ENCODE measurements at places on chromosomes 1 and 21.
A peak's percentile ranks its signal among the peaks of the same experiment; 100 is the strongest.

DNA sequence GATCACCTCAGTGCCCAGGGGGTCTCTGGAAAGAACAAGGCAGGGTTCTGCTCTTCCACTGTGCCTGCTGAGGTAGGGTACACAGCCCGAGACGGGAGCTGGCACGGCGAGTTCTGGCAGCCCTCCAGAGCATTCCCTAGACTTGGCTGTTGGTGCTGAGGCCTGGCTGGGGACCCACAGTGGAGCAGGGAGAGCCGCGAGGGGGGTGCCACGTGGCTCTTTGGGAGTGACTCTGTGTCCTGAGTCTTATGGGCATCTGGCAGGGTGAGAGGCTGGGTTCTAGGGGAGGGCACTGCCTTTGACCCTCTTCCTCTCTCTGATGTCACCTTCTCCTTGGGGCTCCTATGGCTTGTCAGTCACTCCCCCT is 336.4 kb downstream of the CAMTA1 start:
- DNase-seq: no peak

DNA sequence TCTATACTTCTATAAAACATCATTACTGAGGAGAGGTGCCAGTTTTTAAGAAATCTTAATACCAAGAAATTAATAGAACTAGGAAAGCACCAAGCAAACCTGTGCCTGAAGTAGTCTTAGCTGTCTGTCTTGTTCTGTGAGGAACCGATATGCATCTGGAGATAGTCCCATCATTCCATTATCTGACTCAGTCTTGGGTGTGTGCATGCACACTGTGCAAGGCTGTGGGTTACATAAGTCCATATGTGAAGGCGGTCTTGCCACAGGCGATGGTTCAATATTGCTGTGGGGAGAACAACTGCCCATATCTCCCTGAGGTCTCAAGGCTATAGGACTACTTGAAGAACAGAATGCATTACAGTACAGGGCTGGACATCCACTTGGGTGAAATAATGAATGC is 33.8 kb downstream of the STIL start:
- no peak for DNase-seq

- no peak for DNase-seq
Measured at GRCh38 chr1:38203441-38203840, 156.8 kb upstream of the POU3F1 start.

DNA sequence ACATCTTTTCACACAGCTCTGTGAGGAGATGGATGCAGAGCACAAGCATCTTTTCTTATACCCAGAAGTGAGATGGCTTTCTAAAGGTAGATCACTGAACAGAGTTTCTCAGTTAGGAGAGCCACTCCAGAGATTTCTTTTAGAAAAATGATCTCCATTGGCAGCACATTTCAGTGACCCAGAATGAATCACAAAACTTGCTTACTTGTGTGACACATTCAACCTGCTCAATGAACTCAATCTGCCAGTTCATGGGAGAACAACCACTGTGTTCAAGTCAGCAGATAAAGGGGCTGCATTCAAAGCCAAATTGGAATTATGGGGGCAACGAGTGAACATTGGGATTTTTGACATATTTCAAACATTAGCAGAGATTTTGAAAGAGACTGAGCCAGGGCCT is 78.3 kb downstream of the UCHL5 start:
- DNase-seq: no peak

DNA sequence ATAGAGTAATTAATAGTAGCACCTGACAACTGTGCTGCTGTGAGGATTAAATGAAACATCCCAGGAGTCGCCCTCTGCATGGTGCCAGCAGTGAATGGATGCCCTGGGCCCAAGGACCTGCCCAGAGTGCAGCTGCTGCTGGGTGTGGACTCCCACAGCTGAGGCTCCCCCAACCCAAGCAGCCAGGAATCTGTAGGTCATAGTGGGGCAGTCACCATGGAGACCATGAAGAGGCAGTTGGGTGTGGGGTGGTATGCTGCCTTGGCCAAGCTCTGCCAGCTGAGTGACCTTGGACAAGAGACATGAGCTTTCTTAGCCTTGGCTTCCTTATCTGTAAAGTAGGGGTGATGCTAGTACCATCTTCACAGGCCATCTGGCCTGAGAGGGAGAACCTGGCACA is 9.4 kb downstream of the OLIG2 start:
- DNase-seq: no peak

DNA sequence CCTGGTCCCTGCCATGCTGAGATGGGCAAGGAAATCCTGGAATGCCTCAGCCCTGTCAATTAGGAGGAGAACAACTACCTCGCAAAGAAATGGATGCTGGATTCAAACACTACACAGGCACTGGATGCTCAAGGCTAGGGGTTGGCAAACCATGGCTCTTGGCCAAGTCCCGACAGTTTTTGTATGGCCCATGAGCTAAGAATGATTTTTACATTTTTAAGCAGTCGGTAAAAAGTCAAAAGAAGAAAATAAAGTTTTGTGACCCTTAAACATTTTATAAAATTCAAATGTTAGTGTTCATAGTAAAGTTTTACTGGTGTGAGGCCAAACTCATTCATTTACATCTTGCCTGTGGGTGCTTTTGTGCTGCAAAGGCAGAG is 6.5 kb downstream of the CDK18 start:
- DNase-seq: no peak

DNA sequence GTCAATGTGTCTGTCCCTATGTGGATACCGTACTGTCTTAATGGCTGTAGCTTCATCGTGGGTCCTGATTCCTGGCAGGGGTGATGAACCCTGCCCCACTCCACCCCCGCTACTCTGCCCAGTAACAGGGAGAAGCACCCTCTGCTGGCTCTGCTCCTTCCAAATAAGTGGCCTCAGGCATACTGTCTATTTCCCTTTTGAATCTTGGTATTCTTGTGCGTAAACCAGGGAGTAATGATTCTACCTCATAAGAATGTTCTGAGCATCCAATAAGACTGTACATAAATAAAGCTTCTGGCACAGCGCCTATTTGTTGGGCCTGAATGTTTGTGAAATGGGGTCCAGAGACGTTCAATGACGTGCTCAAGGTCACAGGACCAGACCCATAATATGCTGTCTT is 35.2 kb upstream of the CTPS1 start:
- no peak for DNase-seq

DNA sequence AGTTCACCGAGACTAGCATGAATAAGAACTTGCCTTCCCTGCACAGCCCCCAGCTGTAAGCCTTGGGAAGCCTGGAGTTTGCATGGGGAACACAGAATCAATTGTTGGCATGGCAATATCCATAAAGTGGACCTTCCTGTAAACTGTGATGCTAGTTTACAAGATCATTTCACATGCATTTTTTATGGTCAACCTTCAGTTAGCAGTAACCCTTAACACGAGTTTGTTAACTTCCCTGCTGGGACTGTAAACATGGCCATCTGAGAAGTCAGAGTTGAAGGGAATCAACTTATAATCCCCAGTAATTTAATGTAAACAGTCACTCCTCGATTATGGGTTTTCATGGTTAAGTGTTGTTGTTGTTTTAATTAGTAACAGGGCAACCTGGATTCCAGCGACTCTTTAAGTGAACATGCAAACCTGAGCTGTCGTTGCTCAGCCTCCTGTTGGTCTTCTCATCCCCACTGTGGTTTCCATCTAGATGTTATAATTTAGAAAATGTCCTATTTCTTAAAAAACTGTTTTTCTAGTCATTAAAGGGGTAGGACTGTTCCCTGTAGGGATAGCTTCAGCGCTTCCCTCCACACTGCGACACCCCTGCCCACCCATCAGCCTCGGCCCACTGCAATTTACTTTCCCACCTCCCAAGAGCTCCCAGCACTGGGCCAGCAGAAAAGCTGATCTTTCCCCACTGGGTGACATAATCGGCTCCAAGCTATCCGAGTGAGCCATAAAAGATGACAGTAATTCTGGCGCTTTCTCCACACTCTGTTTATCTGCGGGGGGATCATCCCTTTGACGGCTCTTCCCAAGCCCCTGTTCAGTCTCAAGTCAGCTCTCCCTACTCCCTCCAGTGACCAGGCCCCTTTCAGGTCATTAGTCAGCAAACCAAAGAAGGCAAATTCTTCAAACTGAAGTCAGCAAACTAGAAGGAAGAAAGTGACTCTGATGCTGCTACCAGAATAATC is 107.6 kb upstream of the IPO9 start:
- peak; percentile 83 for DNase-seq

GRCh38 chr1:11505591-11506538 is 26.9 kb downstream of the DISP3 start:
- DNase-seq: no peak

DNA sequence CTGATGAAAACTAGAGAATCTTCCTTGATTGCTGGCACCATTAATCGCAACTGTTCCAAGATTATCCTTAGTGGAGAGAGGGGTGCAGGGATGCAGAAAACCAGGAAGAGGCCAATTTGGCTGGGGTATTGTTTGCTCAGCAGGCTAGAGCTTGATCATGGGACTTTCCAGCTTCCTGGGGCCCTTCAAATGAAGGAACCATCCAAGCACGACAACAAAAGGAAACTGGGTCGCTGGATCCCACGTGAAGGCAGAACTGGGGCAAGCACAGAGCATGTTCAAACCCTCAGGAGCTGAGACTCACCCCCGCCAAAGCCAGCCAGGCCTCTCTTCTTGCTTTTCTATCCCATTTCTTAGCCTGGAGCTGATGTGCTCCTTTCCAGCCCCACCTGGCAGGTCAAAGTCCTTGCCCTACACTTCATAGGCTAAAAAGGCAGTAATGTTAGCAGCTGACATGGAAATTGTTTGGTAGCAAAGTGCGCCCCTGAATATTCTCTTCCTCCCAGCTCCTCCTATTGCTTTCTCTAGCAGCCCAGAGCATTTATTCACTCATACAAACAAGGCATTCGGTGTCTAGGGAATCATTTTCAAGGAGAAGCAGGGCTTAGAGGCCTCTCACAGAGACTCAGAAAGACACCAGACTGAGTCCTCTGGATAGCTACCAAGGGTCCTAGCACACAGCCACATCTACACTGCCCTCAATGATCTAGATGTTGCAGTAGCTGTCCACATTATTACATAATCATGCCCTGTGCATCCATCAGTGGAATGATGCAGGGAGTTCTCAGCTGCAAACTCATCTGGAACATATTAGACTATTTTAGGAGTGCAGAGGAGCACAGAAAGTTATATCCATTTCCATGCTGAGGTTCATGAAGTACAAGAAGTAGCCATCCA is 11.5 kb downstream of the KCNA2 start:
- DNase-seq: no peak

DNA sequence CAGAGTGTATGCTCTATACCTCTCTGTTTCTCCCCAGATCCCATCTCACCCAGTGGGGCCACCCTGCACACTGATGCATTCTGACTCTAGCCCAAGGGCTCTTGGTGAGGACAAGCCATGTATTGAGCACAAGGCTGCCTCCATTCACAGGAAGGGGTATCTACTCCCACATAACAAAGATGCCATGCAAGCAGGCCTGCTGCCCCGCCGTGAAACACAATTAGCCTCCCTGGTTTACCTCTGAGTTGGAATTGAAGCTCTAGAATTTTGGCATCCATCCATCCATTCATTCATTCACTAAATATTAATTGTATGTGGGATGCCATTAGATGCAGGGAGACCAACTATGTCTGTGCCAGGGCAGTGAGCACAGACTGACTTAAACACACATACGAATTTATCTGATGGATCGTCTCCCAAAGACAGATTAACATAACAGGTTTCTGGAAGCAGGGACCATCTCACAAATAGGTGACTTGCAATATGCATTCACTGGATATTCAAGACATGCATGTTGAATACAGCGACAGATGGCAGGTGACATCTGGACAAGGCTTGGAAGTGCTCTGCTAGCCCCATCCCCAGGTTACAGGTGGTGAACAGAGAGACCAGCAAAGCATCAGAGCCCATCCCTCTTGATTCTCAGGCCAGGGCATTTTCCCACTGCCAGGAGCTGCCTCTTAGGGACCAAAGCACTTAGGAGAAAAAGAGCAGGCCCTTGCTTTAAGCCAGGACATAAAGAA is 34.3 kb downstream of the TRABD2B start:
- no peak for DNase-seq

DNA sequence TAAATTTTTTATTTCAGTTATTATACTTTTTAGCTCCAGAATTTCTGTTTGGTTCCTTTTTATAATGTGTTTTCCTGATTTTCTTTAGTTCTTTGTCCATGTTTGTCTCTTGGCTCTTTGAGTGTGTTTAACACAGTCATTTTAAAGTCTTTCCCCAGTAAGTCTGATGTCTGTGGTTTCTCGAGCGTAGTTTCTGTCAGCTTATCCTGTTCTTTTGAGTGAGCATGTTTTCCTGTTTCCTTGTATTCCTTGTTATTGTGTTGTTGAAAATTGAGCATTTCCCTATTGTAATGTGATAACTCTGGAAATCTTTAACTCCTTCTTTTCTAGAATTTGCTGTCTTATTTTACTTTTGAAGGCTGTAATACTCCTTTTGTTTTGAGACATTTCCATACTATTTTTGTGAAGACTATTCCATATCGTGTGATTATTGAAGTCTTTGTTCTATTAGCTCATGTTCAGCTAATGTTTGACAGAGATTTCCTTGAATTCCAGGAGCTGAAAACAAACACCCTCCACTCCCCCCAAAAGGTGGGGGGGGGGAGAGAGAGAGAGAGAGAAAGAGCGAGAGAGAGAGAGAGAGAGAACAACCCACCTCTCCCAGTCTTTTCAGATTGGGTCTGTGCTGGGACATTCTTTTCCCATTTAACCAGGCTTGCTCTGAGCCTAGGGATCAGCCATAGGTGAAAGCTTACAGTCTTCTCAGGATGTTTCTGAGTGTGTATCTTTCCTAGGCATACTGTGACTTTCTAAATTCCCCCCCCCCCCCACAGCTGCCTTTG is 38.3 kb downstream of the SDCCAG8 start:
- peak; percentile 2 for DNase-seq

DNA sequence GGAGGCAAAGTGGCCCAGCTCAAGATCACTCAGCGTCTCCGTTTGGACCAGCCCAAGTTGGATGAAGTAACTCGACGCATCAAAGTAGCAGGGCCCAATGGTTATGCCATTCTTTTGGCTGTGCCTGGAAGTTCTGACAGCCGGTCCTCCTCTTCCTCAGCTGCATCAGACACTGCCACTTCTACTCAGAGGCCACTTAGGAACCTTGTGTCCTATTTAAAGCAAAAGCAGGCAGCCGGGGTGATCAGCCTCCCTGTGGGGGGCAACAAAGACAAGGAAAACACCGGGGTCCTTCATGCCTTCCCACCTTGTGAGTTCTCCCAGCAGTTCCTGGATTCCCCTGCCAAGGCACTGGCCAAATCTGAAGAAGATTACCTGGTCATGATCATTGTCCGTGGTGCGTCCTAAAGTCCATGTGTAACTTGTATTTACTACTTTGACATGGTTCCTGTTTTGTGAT is 2.7 kb downstream of the RBM15 start:
- DNase-seq: peak; percentile 22

GRCh38 chr1:83857716-83858115 is 141.2 kb downstream of the TTLL7 start:
- no peak for DNase-seq

DNA sequence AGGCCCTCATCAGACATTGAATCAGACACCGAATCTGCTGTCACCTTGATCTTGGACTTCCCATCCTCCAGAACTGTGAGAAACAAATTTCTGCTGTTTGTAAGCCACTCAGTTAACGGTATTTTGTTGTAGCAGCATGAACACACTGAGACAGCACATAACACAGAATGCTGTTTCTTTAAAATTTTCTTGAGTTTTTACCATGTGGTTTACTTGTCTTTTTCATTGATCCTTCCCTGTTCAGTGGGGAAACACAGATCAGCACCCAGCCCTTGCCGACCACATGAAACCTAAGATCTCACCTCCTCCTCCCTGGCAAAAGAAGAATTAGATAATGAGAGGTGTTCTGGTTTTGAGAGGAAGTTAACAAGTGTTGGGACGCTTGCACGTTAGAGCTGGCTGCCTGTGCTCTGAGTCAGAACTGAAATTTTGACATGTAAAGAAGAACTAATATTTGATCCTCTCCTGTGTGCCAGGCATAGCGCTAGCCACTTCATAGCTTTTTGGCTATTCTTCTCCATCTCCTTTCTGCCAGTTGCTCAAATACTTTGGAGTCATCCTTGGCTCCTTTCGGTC is 179.6 kb downstream of the DHRS3 start:
- no peak for DNase-seq

Measured in ELF-1 (cell line).